ENCODE measurements at places on chromosomes 1 and 21. TPM values are rescaled to one million over a fixed set of nuclear protein-coding genes. Genes with fewer than 3 reads are reported as not detected.
A peak's percentile ranks its signal among the peaks of the same experiment; 100 is the strongest.

DNA sequence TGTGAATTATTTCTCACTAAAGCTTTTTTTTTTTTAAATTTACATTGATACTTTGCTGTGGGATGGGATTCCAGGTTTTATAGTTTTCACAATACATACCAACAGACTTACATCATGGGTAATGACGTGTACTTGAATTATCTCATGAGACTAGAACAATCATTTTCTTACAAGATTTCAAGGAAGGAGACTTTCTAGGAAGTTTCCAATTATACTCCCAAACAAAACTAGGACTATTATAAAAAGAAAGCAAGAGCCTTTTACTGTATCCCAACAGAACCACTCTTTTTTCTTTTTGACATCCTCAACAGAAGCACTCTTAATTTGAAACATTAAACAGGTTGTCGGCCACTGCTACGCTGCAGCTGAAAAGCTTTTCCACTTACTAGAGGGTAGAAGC, 48.7 kb downstream of the TESK2 start:
- no peak for ATAC-seq

DNA sequence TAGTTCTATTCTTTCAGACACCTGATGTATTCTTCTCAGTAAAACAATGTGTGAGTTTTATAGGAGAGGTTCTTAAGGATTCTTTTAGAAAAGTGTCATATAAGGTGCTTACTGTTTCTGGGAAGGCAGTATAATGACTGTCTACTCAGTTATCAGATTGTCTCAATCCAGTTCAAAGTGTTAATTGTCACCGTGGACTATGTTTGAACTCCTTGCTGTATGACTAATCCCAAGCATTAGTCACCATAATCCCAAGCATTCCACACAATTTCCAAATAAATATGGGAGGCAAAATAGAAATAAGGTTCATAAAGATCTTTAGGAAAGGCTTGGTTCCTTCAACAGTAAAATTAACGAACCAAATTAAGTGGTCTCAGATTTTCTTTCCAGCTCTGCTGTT, 342.1 kb upstream of the NR5A2 start:
- no peak for ATAC-seq

SEMA4A gene
- total RNA-seq = 17.6 TPM

DNA sequence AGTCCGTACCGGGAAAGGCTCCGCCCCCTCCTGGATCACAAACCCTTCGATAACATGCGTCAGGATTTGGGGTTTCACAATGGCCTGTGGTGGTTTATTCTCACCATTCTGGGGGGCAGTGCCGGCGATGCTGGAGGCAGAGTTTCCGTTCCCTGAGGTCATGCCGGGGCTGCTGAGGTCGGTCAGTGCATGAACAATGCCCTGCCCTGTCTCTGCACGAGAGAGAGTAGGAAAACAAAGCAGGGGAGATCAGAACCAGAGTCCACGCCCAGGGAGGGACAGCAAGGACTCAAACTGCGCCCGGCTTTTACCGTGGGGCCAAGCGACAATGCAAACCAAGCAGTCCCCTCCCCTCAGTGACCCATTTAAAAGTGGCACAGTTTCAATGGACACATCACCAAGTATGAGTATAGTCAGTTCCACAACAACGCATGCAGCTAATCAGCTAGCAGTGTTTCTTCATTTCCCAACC, 13.2 kb upstream of the A3GALT2 start:
- ATAC-seq = no peak

DNA sequence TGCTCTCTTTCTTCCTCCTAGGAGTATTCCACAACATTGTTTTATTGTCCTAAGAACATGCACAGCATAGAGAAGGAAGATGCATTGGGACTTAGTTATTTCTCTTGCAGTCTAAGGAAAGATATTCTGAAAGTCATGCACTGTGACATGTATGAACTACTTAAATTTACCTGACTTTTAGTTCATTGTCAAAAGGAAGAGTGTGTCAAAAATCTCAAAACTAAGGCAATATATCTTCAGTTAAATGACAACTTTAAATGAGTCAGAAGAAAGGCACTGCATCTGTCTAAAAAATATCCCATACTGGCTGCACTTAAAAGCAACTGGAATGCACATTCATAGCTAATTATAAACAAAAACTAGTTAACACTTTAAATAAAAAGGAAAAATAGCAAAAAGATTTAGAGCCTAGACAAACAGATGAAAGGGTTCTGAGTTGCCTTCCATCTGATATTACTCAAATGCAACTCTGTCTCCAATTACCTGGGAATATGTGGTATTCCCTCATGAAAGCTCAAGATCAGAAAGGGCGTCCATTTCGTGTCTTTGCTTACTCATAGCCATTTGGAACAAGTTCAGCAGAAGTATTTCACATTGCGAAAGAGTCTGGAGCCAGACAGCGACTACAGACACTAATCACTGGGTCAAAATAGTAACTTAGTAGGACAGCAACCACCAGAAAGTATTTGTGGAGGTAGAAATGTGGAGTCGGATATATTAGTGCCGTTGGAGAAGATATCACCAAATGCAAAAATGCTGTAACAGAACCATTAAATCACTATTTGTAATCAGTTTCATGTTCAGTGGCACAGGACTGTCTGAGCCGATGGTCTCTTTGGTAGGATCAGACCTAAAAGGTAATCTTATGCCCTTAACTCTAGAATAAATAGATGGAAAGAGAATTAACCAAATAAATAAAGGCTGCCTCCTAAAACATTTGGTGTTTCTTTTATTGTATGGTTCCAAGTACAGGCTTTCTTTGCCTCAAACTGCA, 225.7 kb downstream of the GREM2 start:
- ATAC-seq = no peak

ATP1A2 gene
- total RNA-seq = not detected

DNA sequence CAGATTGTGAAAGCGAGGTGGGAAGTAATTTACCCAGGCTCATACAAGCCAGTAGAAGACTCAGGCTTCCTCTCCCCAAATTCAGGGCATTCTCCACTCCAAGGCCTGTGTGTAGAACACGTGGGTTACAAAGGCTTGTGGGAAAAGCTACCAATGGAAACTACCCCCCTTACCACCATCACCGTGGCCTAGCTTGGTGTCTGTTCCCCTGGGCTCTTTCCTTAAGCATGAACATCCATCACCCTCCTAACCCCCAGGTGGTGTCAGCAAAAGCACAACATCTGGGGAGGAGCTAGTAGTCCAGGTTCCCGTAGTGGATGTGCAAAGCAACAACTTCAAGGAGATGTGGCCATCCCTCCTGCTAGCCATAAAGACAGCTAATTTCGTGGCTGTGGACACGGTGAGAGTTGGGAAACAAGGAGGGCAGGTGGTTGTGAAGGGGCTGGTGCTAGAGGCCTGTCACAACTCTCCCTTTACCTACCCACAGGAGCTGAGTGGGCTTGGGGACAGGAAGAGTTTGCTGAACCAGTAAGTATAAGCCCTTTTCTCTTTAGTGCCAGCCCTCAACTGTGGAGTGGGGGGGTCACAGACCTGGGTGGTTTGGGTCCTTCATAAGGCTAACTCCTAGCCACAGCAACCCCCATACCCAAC, 701 bp upstream of the MUTYH start:
- no peak for ATAC-seq

DNA sequence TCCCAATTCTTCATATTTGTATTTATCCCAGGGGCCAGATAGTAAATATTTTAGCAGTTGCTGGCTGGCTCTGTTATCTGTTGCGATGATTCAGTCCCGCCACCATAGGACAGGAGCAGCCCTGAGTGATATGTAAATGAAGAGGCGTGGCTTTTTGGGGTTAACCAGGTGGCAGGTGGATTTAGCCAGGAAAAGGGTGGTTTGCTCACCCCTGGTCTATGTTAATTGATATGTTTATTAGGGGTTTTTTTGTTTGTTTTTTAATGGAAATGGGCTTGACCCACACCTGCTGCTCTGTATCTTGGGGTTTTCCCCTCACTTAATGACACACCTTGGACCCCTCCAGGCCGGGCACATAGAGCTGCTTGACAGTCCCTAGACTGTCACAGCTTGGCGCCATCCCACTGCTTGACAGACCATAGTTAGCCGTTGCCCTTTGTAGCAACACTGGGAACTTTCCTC, 62.8 kb downstream of the PIK3CD start:
- ATAC-seq = peak; percentile 43

OR2W3 gene
- not detected for total RNA-seq

DNA sequence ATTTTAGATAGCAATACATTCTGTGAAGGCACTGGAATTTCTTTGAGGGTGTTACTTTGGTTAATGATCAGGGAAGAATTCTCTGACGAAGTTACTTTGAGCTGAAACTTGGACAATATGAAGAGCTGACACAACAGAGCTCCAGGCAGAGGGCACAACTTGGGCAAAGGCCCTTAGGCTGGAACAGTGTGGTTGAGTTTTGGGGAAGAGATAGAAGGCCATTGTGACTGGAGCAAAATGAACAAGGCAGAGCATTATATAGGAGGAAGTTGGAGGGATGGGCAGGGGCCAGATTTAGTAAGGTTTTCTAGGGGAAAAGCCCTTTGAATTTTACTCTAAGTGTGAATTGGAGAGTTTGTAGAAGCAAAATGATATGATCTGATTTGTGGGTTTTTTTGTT, 30.9 kb downstream of the LMO4 start:
- ATAC-seq = no peak

RHD gene
- not detected for total RNA-seq

CNN3 gene
- total RNA-seq = 0.24 TPM

- peak; percentile 36 for ATAC-seq
Measured at GRCh38 chr1:206716159-206716869, 31.6 kb downstream of the MAPKAPK2 start.

AMY2A gene
- not detected for total RNA-seq

DNA sequence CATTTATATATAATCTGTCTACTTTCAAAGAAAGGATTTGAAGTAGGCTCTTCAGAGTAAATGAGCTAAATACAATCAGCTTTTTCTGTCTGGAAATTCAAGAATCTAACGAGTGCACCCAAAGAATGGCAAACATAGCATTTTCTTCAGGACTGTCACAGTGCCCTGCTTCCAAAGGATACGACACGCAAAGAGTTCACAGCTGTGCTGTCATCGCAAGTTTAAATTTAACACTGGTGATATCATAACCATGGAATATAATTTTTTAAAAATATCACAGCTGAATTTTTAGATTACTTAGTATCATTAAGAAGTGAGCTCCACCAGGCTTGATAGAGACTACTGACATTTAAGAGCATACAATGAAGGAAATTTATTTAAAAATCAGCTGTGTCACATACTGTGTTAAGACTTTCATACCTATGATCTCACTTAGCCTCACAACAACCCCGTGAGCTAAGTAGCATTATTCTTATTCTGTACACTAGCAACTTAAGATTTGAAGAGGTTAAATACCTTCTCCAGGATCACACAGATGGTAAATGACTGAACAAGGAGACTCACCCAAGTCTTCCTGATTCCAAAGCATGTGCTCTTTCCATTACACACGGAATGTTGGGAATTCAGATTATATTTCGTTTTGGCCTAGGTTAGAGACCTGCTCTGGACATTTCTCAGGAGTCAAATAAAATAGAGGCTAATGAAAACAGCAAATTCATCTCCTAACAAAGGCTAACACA, 46.2 kb upstream of the PRRX1 start:
- no peak for ATAC-seq

GRCh38 chr1:53642607-53643006, 96.4 kb downstream of the GLIS1 start:
- ATAC-seq = no peak

- no peak for ATAC-seq
Measured at GRCh38 chr1:21236178-21236577, 54.1 kb downstream of the ECE1 start.

DNA sequence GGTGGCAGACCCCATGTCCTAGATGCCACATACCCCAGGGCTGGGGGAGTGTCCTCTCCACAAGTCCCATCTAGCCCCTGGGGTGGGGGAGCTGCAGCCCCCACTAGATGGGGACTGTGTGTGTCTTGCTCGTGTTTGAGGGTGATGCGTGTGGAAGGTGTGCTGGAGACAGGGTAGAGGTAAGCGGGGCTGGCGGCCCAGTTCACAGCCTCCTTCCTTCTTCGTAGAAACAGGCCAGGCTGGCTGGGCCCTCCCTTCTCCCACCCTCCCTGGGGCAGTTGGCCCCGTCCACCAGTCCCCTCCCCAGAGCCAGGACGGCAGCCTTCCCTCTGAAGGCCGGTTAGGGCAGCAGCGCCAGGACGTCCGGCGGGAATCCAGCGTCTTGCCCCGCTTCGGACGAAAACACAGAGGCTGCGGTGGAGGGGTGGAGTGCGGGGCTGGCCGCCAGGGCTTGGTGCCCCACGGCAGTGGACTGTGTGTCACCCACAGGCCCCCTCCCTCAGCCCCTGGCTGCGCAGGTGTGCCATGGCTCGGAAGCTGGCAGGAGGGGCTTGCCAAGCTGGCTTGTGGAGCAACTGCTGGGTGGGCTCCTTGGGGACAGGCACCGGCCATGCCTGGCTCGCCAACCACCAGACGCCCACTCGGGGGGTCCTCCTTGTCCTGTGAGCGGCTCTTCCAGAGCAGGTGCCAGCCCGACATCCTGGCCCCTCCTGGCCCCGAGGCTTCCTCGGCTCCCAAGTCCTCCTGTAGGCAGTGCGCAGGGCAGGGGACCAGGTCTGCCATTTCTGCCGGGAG, 3.6 kb downstream of the PRDM16 start:
- ATAC-seq = no peak

RHOU gene
- total RNA-seq = 1.4 TPM

NPR1 gene
- total RNA-seq = not detected

IQGAP3 gene
- 9.4 TPM for total RNA-seq

DNA sequence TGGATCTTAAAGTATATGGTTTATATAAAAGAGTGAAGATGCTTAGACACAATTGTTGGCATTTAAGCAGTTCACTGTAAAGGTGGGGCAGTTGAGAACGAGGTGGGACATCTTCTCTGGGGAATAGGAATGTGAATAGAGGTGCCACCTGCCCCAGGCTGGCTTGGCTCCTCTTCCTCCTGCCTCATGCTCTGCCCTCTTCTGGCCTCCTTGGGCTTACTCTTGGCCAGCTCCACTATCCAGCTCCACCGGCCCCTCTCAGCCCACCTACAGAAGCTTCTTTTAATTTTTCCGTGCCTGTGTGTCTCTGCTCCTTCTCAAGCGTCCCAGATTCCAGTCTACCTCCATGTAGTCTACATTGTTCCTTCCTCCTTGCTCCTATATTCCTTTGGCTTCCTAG, 122.1 kb downstream of the NUF2 start:
- ATAC-seq = no peak

OXCT2 gene
- total RNA-seq = 1.1 TPM

ZBTB8B gene
- not detected for total RNA-seq

GRCh38 chr1:108560874-108561459, 1.1 kb downstream of the EEIG2 start:
- peak; percentile 54 for ATAC-seq

GRCh38 chr1:190126728-190127127, 350.9 kb downstream of the BRINP3 start:
- no peak for ATAC-seq

S100A9 gene
- 0.66 TPM for total RNA-seq
